ENCODE measurements at places on chromosomes 16 and 17.

GRCh38 chr17:30237296-30238002, 2.0 kb upstream of the SLC6A4 start:
- no peak for DNase-seq

- DNase-seq: peak; percentile 75
These were observed 5.0 kb downstream of the SEC14L1 start for GRCh38 chr17:77145612-77146245.

DNA sequence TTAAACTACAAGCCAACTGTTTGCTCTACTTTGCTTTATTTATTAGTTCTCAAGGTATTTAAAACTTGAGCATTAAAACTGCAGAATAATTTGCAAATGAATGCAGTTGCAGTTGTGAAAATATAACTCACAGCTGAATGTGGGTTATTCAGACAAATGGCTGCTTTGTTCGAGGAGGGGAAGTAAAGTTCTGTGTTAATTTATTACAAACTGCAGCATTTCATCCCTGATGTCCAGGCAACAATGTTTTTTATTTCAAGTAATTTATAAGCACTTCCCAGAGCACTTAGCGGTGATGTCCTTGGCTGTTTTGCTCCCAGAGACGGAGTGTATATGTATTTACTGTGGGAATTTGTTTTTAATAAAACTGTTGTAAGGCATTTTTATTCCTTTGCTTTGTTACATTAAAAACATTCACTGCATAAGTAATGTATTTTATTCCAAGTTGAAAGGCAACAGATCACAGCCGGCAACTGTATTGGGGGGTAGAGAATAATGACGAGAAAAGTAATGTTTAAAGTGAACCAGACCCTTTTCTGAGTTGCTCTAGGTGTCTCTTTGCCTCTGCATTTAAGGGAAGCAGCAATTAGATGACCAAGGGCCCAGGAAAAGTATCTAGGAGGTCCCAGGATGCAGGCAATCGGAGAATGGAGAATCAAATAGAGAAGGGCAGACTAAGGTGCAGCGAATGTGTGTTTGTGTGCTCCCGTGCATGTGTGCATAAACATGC, 291.2 kb upstream of the SALL1 start:
- no peak for DNase-seq

DNA sequence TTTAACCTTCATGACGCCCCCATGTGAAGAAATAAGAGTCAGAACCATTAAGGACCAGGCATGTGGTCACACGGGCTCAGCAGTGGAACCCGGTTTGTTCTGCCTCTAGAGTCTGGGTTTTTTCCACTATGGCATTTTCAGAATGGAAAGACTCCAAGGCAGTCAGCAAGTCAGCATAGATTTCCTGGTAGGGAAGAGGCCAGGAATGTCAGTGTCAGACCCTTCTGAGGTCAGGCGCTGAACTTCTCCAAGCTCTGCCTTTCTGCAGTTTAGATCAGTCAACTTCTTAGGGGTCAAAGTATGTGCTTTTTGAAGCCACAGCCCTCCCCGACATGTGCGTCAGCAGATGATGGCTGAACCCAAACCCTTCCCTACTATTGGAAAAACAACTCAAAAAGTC, 3.9 kb downstream of the SSTR2 start:
- no peak for DNase-seq

DNA sequence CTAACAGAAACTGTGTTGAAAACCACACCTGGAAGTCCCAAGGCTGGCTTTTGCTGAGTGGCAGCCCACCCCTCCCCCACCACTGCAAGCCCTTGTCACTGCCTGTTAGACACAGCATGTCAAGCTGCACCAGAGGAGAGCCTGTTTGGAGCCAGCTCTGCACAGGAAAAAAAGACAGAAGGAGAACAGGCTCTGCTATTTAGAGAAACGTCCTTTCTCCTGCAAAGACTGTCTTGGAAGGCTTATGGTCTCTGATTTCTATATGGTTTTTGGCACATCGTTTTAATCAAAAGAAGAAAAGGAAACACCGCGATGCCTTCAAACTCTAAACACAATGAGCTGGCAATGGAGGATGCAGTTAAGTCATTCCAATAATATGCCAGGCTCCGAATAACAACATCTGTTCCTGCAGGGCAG, 275.5 kb downstream of the MAP2K4 start:
- no peak for DNase-seq

GRCh38 chr17:67602974-67603373, 114.8 kb upstream of the NOL11 start:
- DNase-seq: peak; percentile 52

GRCh38 chr16:86558355-86559193, 3.5 kb upstream of the MTHFSD start:
- no peak for DNase-seq

- DNase-seq: no peak
These were observed 5.5 kb downstream of the PCGF2 start for GRCh38 chr17:38742411-38743308.

DNA sequence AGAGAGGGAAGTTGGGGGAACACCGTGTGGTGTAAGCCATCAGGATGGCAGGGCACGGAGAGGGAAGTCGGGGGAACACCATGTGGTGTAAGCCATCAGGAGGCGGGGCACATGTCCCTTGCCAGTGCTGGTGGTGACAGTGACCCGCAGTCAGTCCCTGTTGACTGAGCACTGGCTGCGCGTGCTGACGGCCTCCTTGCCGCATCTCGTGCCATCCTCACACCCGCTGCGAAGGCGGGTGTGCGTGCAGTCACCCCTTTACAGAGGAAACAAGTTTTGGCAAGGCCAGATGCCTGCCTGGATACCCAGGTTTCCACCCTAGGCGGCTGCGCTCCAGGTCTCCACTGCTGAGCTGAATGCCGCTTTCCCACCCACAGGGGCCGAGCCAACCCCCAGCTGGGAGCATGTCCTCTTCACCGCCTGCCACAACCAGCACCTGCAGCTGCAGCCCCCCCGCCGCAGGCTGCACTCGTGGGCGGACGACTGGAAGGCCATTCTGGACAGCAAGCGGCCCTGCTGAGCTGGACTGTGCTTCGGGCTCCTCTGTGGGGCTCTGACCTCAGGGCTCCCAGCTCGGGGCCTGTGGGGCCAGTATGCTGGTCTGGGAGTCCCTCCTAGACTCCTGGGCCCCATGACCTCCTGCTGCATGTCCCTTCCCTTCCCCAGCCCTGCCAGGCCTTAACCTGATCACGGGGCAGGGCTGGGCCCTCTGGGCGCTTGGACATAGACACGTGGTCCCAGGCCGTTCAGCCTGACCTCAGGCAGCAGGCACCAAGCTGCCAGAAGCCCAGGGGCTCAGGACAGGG, 43.5 kb downstream of the NT5M start:
- no peak for DNase-seq

- no peak for DNase-seq
These were observed 71.7 kb downstream of the GRIN2A start for GRCh38 chr16:10110552-10110951.

- DNase-seq: no peak
These were observed 157.5 kb upstream of the CACNG5 start for GRCh38 chr17:66677201-66677981.

DNA sequence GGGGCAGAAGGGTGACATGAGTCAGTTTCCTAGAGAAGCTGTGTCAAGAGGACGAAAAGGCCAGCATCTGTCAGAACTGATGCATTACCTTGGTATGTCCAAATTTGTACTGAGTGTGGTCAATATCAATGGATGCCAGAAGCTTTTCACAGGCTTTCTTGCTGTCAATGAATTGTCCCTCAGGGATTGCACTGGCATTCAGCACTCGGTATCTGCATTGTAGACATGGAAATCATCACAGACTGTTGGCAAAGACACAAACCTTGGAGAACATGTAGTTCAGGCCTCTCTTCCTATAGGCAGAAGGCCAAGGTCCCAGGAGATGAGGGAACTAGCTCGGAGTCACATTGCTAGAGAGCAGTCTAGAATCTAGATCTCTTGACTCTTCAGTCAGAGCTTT, 16.6 kb downstream of the MYH3 start:
- no peak for DNase-seq

GRCh38 chr17:4708436-4708835, 2.0 kb upstream of the ARRB2 start:
- DNase-seq: no peak

DNA sequence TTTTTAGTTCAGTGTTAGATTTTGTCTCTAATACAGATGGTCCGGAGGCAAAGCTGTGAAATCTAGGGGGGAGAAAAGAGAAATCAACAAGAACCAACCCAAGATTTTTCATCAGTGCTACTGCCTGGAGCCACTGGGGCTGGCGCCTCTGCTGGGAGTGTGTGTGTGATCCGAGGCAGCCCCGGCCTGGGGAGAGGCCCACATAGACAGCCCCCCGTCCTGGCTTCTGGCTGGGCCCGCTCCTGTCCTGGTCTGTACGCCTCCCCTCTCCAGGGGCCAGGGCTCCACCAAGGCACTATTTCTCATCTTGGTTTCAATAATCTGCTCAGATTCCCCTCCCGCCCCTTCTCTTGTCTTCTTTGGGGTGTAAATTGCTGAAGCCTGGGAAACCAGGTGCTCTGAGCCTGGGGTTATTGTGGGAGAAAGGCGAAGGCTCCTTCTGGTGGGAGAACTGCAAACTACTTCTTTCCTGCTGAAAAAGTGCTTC, 7.8 kb downstream of the BAHCC1 start:
- no peak for DNase-seq

GRCh38 chr17:16435925-16436886, 20.8 kb downstream of the TRPV2 start:
- DNase-seq: no peak

GRCh38 chr17:59121901-59122480, 15.3 kb upstream of the TRIM37 start:
- no peak for DNase-seq

GRCh38 chr16:27005386-27005785, 61.3 kb upstream of the C16orf82 start:
- no peak for DNase-seq

DNA sequence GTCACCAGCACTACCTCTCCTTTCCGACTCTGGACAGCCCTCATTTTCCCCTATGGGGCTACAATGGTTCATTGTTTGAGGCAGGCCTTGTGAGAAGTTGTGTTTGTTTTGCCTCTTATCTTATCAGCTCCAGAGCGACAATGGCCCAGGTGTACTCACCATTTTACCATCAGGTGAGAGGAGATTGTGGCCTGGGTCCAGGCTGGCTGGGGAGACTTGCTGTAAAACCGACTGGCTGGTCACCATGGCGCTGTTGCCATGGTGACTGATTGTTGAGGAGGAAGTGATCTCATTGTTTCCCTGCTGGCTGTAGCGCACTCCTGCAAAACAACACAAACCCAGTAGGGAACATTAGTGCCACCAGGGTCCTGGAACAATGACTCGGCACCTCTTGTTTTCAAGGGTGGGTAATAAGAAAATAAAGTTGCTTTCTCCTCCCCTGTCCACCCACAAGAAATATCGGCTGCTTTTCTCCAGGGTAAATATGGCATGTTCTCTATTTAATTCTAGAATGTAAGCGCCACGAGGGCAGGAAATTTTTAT, 34.4 kb downstream of the HNF1B start:
- DNase-seq: no peak

DNA sequence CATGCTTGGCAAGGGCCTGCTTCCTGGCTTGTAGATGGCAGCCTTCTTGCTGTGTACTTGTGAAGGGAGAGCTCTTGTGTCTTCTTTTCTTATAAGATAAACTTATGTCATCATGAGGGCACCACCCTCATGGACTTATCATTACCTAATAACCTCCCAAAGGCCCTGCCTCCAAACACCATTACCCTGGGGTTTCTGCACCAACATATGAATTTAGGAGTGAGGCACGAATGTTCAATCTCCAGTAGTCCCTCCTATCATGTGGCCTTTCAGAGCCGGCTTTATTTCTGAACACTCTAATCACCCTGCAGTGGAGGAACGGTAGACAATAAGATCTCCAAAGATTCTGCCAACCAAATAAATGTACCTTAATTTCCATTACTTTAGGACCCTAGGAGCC, 144.3 kb downstream of the ABCC12 start:
- DNase-seq: no peak

DNA sequence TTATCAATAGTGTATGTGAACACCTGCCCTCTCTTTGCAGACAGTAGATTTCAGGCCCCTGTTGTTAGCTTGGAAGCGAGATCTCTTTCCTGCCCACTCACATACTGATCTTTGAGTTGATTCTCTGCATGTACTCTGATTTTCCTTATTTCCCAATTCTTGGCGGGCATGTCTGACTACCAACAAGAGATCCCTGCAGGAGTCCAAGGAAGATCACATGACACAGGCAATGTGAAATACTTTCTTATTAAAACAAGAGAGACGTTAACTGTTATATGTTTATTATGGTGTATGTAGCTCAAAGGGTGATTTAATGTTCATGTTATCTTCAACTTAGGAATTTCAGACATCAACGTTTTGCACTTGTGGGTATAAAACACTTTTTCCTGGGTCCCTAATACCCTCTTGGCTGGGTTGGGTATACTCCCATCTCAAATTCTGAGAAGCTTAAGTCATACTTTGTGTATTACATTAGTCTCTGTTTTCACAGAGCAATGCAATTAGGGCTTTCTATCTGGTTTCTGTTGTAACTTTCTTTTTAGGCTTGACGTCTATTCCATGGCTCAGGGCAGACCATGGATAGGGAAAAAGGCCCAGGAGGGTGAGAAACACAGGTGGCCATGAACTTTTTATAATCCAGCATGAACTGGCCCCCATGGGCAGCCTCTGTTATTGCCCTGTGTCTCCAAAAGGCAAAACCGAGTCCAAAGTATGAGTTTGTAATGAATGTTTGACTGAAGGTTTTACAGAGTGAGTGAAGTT, 32.2 kb downstream of the HSD17B2 start:
- DNase-seq: no peak

DNA sequence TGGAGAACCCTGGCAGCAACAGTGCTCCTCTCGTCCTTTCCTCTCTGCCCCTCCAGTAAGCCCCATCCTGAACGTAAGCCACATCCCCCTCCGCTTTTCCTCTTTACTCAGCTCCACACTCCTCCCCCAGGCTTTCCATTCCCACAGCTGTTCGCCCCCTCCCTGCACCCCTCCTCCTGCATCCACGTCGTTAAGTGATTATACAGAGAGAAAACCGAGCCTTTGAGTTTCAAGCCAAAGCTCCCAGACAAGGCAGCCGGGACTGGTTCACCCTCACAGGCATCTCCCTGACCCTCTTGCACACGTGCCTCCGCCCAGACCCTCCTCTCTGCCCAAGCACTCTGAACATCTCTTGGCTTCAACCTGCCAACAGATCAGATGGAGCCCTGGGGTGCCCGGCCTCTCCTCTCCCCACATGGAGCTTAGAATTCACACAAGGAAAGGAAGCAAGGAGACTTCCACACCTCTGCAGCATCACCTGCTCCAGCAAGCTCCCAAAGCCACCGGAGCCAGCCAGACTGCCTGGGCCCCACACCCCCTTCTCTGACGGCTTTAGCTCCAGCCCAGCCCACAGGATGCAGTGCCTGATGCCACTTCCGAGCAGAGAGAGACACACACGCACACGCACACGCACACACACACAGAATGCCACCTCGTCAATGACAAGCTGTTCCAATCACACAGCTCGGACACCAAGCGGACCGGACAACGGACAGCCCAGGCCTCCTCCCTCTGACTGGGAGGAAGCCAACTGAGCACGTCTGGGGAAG, 99.9 kb upstream of the CCL2 start:
- no peak for DNase-seq

DNA sequence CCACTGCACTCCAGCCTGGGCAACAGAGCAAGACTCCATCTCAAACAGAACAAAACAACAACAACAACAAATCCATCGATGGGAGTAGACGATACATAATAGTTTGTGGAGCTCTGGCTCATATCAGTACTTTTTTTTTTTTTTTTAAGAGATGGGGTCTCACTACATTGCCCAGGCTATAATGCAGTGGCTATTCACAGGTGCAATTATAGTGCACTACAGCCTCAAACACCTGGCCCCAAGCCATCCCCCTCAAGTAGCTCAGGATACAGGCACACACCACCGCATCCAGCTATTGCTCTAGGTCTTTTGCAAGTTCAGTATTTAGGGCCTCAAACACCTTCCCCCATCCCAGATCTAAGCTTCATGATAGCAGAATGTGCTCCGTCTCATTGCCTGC, 110.6 kb downstream of the KATNIP start:
- no peak for DNase-seq
